ENCODE measurements at places on chromosomes 6 and 20. TPM values are rescaled to one million over a fixed set of nuclear protein-coding genes. Genes with fewer than 3 reads are reported as not detected.

- H3K4me1 ChIP-seq, result no peaks in the 10 kb centered on the region
- H3K27me3 ChIP-seq, result no peaks in the 10 kb centered on the region
- H3K36me3 ChIP-seq, result no peaks in the 10 kb centered on the region
- no peak overlapping the region for H3K27ac ChIP-seq
Measured at GRCh38 chr6:163077134-163077533, 337.4 kb upstream of the QKI start.

- H3K27ac ChIP-seq, result no peak overlapping the region
- H3K4me3 ChIP-seq, result no peak overlapping the region
- peaks cover 15% of the 10 kb centered on the region for H3K27me3 ChIP-seq
- H3K36me3 ChIP-seq, result no peaks in the 10 kb centered on the region
Measured at GRCh38 chr6:64335195-64335594, 699.6 kb downstream of the PHF3 start.

The C6orf141 gene
- not detected for total RNA-seq

The GSTA2 gene
- not detected for total RNA-seq

DNA sequence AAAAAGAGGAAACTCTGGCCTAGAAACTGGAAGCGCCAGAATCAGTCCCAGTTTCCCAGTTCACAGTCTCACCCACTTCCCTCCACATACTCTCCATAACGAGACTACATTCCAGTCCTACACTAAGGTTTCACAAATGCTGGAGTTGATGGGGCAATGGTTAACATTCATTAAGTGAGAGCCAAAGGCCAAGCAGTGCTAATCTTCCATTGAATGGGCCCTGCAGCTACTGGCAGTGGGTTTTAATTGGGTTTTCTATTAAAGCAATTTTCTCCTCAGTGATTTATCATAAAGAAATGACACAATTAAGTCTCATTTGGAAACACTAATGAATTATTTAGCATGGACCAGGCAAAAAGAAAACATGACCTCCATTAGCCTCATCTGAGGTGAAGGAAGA is 20.8 kb upstream of the NRSN1 start:
- DNase-seq, result no peak
- H3K4me1 ChIP-seq, result no peaks in the 10 kb centered on the region
- no peaks in the 10 kb centered on the region for H3K27me3 ChIP-seq
- no peak overlapping the region for H3K27ac ChIP-seq
- H3K36me3 ChIP-seq, result no peaks in the 10 kb centered on the region

GRCh38 chr20:46269372-46269771 is 38.9 kb downstream of the CDH22 start:
- no peak for DNase-seq
- H3K27me3 ChIP-seq, result peaks cover 49% of the 10 kb centered on the region
- no peak overlapping the region for H3K27ac ChIP-seq

The LSM14B gene
- 51.9 TPM for total RNA-seq

The RFX6 gene
- total RNA-seq, result not detected

The TNF gene
- total RNA-seq, result not detected

The PNPLA1 gene
- not detected for total RNA-seq

- H3K4me1 ChIP-seq, result peaks cover 78% of the 10 kb centered on the region
- H3K4me3 ChIP-seq, result peak overlapping the region; percentile 84
- H3K27ac ChIP-seq, result peak overlapping the region; percentile 14
- H3K36me3 ChIP-seq, result peaks cover 1% of the 10 kb centered on the region
- H3K27me3 ChIP-seq, result no peaks in the 10 kb centered on the region
Measured at GRCh38 chr20:25251019-25251418, 3.1 kb downstream of the PYGB start.

DNA sequence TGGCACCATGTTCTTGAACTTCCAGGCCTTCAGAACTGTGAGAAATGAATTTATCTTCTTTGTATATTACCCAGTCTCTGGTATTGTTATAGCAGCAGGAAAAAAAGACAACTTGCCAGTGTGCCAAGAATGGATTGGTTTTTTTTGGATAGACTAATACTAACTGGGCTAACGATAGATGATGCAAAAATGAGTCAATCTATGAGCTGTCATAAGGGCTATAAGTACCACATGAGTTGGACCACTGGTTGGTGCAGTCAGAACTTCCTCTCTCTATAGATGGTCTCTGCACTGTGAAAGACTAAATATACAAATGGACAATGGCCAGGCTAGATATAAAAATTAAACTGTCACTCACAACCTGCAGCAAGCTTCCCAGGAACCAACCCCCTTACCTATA is 87.6 kb upstream of the COL21A1 start:
- H3K27me3 ChIP-seq, result no peaks in the 10 kb centered on the region
- no peak for DNase-seq
- H3K4me3 ChIP-seq, result no peak overlapping the region
- H3K27ac ChIP-seq, result no peak overlapping the region
- no peaks in the 10 kb centered on the region for H3K4me1 ChIP-seq

DNA sequence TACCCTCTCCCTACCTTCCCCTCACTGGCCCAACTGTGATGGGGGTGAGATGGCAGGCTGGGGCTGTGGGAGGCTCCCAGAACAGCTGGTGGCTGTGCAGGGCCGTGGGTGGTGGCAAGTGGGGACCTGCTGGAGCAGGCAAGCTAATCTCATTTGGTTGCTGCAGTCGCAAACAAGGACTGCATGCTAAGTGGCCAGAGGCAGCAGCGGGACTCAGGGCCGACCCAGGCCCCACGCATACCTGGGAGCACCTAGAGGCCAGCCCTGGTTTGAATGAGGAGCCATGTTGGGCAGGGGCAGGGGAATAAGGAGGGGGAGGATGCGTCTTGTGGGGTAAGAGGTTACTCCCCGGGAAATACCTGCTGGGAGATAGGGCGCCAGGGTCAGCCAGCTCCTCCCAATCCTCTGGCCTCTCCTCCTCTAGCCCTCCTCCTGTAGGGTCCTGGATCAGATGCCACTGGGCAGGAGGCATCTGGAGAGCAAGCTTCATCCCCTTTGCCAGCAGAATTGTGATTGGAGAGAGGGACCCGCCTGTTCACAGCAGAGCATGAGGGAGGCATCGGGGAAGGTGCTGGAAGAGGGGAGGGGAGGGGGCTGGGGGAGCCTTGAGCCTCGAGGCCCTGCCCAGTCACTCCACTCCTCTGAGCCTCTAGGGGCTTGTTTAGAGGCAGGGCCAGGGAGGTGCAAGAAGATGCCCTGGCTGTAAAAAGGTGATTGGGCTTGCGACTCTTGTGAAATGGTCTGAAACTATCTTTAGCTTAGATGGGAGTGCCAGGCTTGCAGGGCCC is 24.3 kb upstream of the CDH22 start:
- H3K36me3 ChIP-seq, result peaks cover 3% of the 10 kb centered on the region
- H3K4me1 ChIP-seq, result no peaks in the 10 kb centered on the region
- H3K27me3 ChIP-seq, result peaks cover 38% of the 10 kb centered on the region
- DNase-seq, result no peak

DNA sequence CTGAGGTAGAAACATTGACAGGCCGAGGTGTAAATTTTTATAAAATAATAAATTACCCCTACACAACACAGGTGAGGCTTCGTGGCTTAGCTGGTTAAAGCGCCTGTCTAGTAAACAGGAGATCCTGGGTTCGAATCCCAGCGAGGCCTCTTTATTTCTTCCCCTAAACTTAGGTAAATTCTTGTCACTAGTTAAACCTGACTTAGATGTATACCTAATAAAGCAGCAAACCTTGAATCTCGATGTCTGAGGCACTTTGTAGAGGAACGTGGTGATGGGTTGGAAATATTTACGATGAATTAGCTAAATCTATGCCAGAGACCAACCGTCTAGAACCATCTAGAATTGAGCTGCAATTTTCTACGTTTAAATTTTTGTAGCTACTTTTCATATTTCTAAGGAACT is 185.6 kb downstream of the OR2B2 start:
- H3K27me3 ChIP-seq, result peaks cover 32% of the 10 kb centered on the region
- H3K4me1 ChIP-seq, result no peaks in the 10 kb centered on the region
- no peak overlapping the region for H3K4me3 ChIP-seq
- H3K36me3 ChIP-seq, result no peaks in the 10 kb centered on the region
- DNase-seq, result no peak

The FAM162B gene
- not detected for total RNA-seq

GRCh38 chr6:6407071-6407741 is 86.7 kb upstream of the F13A1 start:
- no peak overlapping the region for H3K4me3 ChIP-seq
- no peak overlapping the region for H3K27ac ChIP-seq
- H3K27me3 ChIP-seq, result no peaks in the 10 kb centered on the region
- peaks cover 22% of the 10 kb centered on the region for H3K4me1 ChIP-seq

- no peaks in the 10 kb centered on the region for H3K36me3 ChIP-seq
- no peak for DNase-seq
- H3K4me1 ChIP-seq, result peaks cover 8% of the 10 kb centered on the region
- H3K27ac ChIP-seq, result no peak overlapping the region
- no peak overlapping the region for H3K4me3 ChIP-seq
Measured at GRCh38 chr6:84282550-84282949, 55.1 kb upstream of the CEP162 start.

The CGAS gene
- total RNA-seq, result 1.0 TPM

GRCh38 chr6:7742223-7742785 is 16.4 kb downstream of the BMP6 start:
- H3K36me3 ChIP-seq, result peaks cover 4% of the 10 kb centered on the region
- no peak overlapping the region for H3K4me3 ChIP-seq
- H3K27me3 ChIP-seq, result peaks cover 59% of the 10 kb centered on the region

The TCP11 gene
- total RNA-seq, result not detected

The PRRT1 gene
- total RNA-seq, result 1.3 TPM

The TOX2 gene
- total RNA-seq, result not detected

Data from chondrocyte (in vitro differentiated cells).